ENCODE measurements at places on chromosomes 1 and 21.

DNA sequence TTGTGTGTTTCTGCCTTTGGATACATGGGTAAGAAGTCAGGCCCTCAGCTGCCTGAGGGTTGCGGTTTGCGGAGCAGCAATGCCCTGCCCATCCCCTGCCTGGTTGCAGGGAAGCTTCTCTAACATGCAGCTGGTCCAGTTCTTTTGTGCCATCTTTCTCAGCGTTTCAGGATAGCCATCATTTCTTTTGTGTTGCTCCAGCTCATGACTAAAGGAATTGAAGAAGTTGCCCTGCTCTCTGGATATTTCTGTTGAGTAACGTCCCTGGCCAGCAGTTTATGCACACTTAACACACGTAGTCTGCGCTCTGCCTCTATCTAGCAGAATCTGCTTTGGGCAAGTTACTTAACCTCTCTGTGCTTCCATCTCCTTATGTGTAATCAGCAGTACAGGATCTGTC lies 62.1 kb downstream of the DOP1B start:
- DNase-seq: no peak

DNA sequence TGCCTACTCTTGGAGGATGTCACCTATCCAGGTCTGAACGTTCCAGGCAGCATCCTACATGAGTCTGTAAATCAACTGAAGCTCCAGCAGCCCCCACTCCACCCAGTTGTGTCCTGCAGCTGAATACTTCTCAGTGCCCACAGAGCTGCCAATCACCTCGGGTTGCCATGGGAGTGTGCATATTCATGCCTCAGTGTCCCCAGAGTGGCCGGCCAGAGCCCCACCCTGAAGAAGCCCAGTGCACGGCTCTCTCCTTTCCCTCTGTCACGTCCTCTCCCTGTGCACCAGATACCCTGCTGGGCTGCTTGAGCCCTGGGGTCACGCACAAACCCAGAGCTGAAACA lies 16.1 kb upstream of the GSTM4 start:
- DNase-seq: no peak

- no peak for DNase-seq
Measured at GRCh38 chr1:113282008-113282892, 108.1 kb upstream of the MAGI3 start.

DNA sequence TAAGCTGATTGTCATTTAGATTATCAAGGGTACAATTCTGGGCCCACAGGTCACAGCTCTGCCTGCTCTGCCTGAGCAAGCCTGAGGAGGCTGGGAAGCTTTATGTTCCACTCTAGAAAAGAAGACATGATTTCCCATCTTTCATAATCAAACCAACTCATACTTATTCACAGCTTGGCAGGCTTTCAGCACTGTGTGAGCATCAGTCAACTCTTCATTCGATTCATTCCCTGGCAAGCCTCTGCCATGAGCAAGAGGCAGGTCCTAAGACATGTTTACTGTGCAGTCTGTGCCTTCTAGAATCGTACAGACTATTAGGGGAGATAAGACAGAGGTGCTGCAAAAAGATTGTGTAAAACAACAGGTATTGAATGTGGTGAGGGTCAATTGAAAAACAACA lies 24.5 kb upstream of the KIRREL1 start:
- DNase-seq: peak; percentile 89

GRCh38 chr1:27394282-27394658 lies 1.8 kb downstream of the GPR3 start:
- no peak for DNase-seq

DNA sequence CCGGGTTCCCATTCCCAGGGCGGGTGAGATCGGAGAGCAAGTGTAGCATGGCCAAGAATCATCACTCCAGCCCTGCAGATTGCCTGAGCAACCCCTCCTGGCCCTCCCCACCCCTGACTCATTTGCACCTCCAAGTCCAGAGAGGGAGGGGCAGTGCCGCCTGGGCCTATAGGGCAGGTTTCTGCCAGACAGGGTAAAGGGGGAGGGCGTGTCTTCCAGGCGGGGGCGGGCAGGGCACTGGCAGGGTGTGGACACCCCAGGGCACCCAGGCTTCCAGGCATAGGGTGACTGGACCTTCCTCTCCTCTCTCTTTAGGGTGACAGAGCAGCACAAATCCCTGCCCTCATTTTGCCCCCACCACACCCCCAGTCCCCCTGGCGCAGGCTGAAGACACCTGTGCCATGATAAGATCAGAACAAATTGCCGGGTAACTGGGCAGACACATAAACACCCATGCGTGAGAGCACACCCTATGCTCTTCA lies 3.2 kb upstream of the CRYBG2 start:
- DNase-seq: no peak

DNA sequence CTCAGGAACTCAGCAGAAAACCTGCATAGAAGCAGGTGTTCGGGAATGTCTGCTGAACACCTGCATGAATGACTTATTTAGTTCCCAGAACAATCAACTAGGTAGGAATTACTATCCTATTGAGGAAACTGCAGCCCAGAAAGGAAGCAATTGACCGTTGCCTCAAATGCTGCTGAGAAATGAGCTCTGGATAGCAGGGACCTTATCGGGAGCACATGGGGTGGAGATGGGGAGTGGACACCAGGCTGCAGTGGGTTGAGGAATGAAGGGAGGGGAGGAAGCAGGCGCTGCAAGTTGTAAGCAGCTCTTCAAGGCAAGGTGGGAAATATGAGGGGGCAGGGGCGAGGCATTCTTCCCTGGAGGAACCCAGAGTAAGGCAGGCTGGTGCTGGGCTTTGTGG lies 10.8 kb upstream of the CDCP2 start:
- no peak for DNase-seq

DNA sequence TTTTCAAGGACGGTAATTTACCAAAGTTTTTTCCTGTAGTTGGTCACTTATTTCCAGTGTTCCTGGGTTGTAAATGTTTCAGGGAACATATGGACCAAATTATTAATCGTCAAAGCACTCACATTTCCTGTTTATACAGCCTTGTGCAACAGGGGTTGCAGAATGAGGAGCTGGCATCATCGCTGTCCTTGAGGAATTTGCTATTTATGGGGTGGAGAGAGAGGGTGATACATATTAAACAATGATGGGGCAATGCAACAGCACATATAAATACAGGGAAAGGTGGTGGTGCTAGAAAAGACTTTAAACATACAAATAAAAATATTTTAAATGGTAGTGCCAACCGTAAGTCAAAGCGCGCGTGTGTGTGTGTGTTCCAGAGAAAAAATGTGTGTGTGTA lies 369.8 kb downstream of the NPHP4 start:
- DNase-seq: no peak

GRCh38 chr1:218480137-218480536 lies 135.0 kb downstream of the TGFB2 start:
- DNase-seq: peak; percentile 75

DNA sequence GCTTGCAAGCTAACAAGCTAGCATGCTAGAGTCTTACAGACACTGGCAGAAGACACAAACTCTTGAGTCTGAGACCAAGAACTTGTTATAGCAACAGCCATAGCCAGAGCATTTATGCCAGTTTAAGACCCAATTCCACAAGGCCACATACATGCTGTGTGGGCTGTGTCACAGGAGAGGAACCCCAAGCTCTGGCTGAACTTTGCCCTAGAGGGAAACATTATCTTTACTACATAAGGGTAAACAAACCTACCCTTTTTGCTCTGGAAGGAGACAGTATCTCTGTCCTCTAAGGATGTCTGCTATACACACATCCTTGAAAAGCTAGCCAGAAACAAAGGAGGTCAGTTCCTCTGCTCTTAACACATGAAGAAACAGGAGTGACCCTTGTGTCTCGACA lies 70.3 kb downstream of the HSF2BP start:
- DNase-seq: no peak

DNA sequence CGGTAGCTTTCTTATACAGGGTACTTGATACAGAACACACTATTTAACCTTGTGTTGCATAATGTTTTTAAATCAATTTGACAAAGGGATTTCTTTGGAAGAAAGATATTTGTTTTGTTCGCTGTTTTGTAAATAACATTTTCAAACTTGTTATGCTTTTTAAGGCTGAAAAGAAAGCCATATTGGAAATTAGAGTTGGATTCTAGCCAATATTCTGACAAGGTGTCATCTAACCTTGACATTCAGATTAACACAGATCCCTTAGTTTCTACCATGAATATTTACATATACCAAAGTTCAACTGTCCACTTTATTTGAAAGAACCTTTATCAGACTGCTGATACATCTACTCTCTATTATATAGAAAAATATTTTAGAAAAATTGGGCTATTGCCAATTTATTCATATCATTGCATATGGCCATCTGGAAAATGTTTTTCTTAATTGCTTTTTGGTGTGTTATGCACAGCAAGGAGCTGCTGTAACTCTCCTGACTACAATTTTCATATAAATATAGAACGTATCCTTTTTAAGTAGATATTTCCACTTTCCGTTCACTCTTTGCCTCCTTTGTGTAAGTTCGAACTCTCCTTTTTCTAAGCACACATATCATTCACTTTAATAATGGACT lies 206.3 kb downstream of the NCAM2 start:
- no peak for DNase-seq

DNA sequence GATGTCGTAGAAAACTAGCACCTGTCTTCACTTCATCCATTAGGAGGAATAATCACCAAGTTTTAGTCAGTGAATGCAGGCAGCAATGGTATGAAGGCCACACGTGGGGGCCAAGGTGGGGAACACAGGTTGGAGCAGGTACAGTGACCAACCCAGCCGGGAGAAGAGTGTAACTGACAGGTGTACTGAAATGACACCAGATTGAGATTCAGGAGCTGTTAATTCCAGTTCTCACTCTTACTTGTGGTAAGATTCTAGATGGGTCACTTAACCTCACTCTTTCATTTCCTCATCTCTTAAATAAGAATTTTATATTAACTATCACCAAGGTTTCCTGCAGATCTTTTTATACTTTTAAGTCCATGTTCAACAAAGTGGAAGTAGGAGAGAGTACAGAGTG lies 206.2 kb upstream of the PTBP2 start:
- no peak for DNase-seq

GRCh38 chr21:45414396-45415187 lies 9.6 kb downstream of the COL18A1 start:
- no peak for DNase-seq

DNA sequence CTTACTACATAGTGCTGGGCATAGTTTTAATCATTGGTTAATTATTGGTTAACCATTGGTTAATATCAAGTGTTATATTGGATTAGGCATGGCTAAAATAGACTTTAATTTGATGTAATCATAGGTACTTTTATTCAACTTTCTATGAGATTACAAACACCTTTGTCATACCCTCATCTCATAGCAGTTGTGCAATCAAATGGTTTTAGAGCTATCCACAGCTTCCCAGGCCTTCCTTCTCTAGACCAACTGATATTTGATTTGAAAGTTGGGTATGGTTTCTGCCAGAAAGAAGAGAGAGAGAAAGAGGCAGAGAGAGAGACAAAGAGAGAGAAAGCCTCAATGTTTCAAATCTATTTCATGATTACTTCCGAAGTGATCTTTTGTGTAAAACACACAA lies 9.6 kb upstream of the RGS1 start:
- DNase-seq: no peak

DNA sequence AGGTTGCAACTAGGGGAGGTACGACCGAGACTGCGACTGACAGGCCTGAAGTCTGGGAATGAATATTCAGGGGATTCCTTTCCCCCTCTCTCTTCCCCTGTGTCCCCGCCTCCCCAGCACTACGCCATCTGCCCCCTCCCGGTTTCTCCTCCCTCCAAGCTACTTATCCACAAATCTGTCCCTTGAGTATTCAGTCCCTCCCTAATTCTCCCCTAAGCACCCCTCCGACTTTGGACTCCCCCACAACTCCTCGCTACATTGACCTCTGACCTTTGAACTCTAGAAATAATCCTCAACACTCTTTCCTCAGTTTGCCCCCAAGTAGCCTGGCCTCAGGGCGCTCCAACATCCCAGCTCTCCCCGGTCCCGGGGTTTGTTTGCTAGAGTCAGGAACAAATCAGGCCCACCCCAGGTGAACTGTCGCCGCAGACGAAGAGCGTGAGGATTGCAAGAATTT lies 393 bp downstream of the LYSMD1 start:
- peak; percentile 31 for DNase-seq

GRCh38 chr1:71224741-71225377 lies 144.0 kb upstream of the ZRANB2 start:
- no peak for DNase-seq

Data from skeletal muscle cell (primary cell).